A549 treated with RU486 at 1 μM for 4 hours (cell line): ENCODE measurements at places on chromosomes 6 and 20. TPM values are rescaled to one million over a fixed set of nuclear protein-coding genes. Genes with fewer than 3 reads are reported as not detected.

MYCT1 gene
- 0.03 to 0.13 TPM (median 0.09 TPM) in 4 of 5 replicates, not detected in the other for total RNA-seq

ZBTB9 gene
- 10.3 to 12.6 TPM (median 12.2 TPM) in 5 replicates for total RNA-seq

DEFB124 gene
- total RNA-seq = not detected in 5 replicates

PPP1R3D gene
- total RNA-seq = 1.4 to 2.8 TPM (median 2.6 TPM) in 5 replicates

PKHD1 gene
- total RNA-seq = not detected in 5 replicates

CRISP2 gene
- total RNA-seq = not detected in 5 replicates

ZNF334 gene
- not detected in 5 replicates for total RNA-seq
